A549 treated with CpdA at 1 μM for 4 hours (cell line): ENCODE measurements at places on chromosomes 4 and X. TPM values are rescaled to one million over a fixed set of nuclear protein-coding genes. Genes with fewer than 3 reads are reported as not detected.

Gene SPOCK3
- 0.10 to 0.29 TPM (median 0.20 TPM) in 5 replicates for total RNA-seq

Gene HTN1
- not detected in 5 replicates for total RNA-seq

Gene NPY1R
- total RNA-seq, result 0.08 to 0.21 TPM in 2 of 5 replicates, not detected in the others

Gene LDB2
- total RNA-seq, result not detected in 5 replicates

Gene BEND2
- not detected in 5 replicates for total RNA-seq

Gene SNCA
- 0.06 to 0.22 TPM (median 0.17 TPM) in 4 of 5 replicates, not detected in the other for total RNA-seq

Gene GPM6B
- 0.05 TPM in 1 of 5 replicates, not detected in the others for total RNA-seq

Gene SLC10A4
- 5.4 to 8.0 TPM (median 7.7 TPM) in 5 replicates for total RNA-seq

Gene BMP3
- not detected in 5 replicates for total RNA-seq

Gene SH3TC1
- total RNA-seq, result 7.3 to 9.2 TPM (median 8.8 TPM) in 5 replicates

Gene OTC
- not detected in 5 replicates for total RNA-seq

Gene ADH6
- not detected in 5 replicates for total RNA-seq

Gene TRIM60
- total RNA-seq, result not detected in 5 replicates

Gene MAD2L1
- total RNA-seq, result 50.9 to 76.1 TPM (median 54.6 TPM) in 5 replicates

Gene SLITRK2
- total RNA-seq, result 0.01 TPM in 1 of 5 replicates, not detected in the others

Gene TKTL1
- 0.10 to 0.23 TPM in 2 of 5 replicates, not detected in the others for total RNA-seq

Gene MAGEC3
- total RNA-seq, result not detected in 5 replicates

Gene MGAT4D
- not detected in 5 replicates for total RNA-seq

Gene ITGB1BP2
- total RNA-seq, result 0.87 to 1.2 TPM (median 1.0 TPM) in 5 replicates

Gene PRDM8
- 0.22 to 0.60 TPM (median 0.33 TPM) in 5 replicates for total RNA-seq

Gene PABPC1L2A
- not detected in 5 replicates for total RNA-seq

Gene MAOA
- total RNA-seq, result 0.08 to 0.47 TPM (median 0.29 TPM) in 5 replicates

Gene DOK7
- total RNA-seq, result 0.16 to 0.90 TPM (median 0.42 TPM) in 5 replicates

Gene ARSH
- total RNA-seq, result not detected in 5 replicates

Gene PWWP3B
- not detected in 5 replicates for total RNA-seq

Gene GCNA
- 0.76 to 1.7 TPM (median 1.2 TPM) in 5 replicates for total RNA-seq

Gene TMEM35A
- not detected in 5 replicates for total RNA-seq

Gene TRAM1L1
- 0.51 to 1.0 TPM (median 0.65 TPM) in 5 replicates for total RNA-seq

Gene PFKFB1
- 0.09 to 0.13 TPM (median 0.13 TPM) in 3 of 5 replicates, not detected in the others for total RNA-seq

Gene TMPRSS11A
- total RNA-seq, result not detected in 5 replicates

Gene CTPS2
- 8.8 to 11.1 TPM (median 10.1 TPM) in 5 replicates for total RNA-seq

Gene ABLIM2
- total RNA-seq, result 0.35 to 0.87 TPM (median 0.40 TPM) in 5 replicates

Gene CSAG1
- total RNA-seq, result 0.18 to 0.37 TPM (median 0.27 TPM) in 4 of 5 replicates, not detected in the other

Gene MID2
- 6.5 to 8.1 TPM (median 6.6 TPM) in 5 replicates for total RNA-seq

Gene SFRP2
- not detected in 5 replicates for total RNA-seq

Gene F8A1
- total RNA-seq, result 57.7 to 98.9 TPM (median 87.7 TPM) in 5 replicates

Gene XK
- 0.31 to 0.40 TPM (median 0.37 TPM) in 5 replicates for total RNA-seq

Gene TBC1D14
- 31.2 to 34.7 TPM (median 33.8 TPM) in 5 replicates for total RNA-seq

Gene TMEM156
- 19.3 to 27.3 TPM (median 23.0 TPM) in 5 replicates for total RNA-seq

Gene JADE3
- 11.8 to 15.2 TPM (median 12.8 TPM) in 5 replicates for total RNA-seq

Gene ZNF732
- not detected in 5 replicates for total RNA-seq

Gene KLB
- 0.07 to 0.13 TPM (median 0.09 TPM) in 5 replicates for total RNA-seq

Gene HHIP
- total RNA-seq, result 0.30 to 1.1 TPM (median 0.47 TPM) in 5 replicates

Gene UGT2B11
- 0.03 to 0.06 TPM in 2 of 5 replicates, not detected in the others for total RNA-seq

Gene SSX1
- total RNA-seq, result 0.14 TPM in 1 of 5 replicates, not detected in the others

Gene CDKL5
- 3.6 to 6.2 TPM (median 5.9 TPM) in 5 replicates for total RNA-seq

Gene MAGEA1
- total RNA-seq, result 0.08 to 0.17 TPM (median 0.14 TPM) in 5 replicates

Gene CT45A5
- 0.05 TPM in 1 of 5 replicates, not detected in the others for total RNA-seq

Gene AKAP4
- not detected in 5 replicates for total RNA-seq

Gene FRMPD3
- 0.09 to 0.17 TPM (median 0.13 TPM) in 5 replicates for total RNA-seq

Gene LRP2BP
- total RNA-seq, result 0.08 to 0.21 TPM (median 0.14 TPM) in 5 replicates

Gene STATH
- not detected in 5 replicates for total RNA-seq

Gene SSX4
- not detected in 5 replicates for total RNA-seq

Gene EFHC2
- 0.21 to 0.31 TPM (median 0.28 TPM) in 4 of 5 replicates, not detected in the other for total RNA-seq

Gene AFP
- total RNA-seq, result 1.7 to 8.9 TPM (median 2.2 TPM) in 5 replicates

Gene RAB9B
- 0.05 TPM in 3 of 5 replicates, not detected in the others for total RNA-seq

Gene TGIF2LX
- not detected in 5 replicates for total RNA-seq

Gene PNMA5
- total RNA-seq, result not detected in 5 replicates
